ENCODE measurements at places on chromosomes 11 and 22. TPM values are rescaled to one million over a fixed set of nuclear protein-coding genes. Genes with fewer than 3 reads are reported as not detected.

The OR10A2 gene
- not detected for total RNA-seq

The MAPK8IP2 gene
- total RNA-seq: 3.5 TPM

GRCh38 chr11:36379653-36380052, 83.6 kb downstream of the PRR5L start:
- H3K27ac ChIP-seq: no peak overlapping the region
- peaks cover 14% of the 10 kb centered on the region for H3K4me1 ChIP-seq
- DNase-seq: no peak
- peaks cover 44% of the 10 kb centered on the region for H3K27me3 ChIP-seq

DNA sequence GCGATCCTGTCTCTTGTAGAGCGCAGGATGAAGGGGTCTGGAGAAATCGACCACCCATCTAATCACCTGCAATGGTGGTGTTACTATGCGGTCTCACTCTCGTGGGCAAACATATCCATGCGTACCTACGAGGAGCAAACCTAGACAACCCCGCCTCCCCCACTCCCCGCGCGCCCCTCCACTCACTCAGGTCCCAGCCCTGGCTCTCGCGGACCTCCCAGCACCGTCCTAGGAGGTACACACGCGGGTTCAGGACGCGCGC, 887 bp downstream of the TRPC6 start:
- DNase-seq: no peak
- H3K27me3 ChIP-seq: peaks cover 53% of the 10 kb centered on the region
- no peaks in the 10 kb centered on the region for H3K36me3 ChIP-seq
- H3K27ac ChIP-seq: no peak overlapping the region
- peak overlapping the region; percentile 80 for H3K4me3 ChIP-seq
- peaks cover 6% of the 10 kb centered on the region for H3K4me1 ChIP-seq

GRCh38 chr22:50530877-50531545, 1.2 kb upstream of the TYMP start:
- peak overlapping the region; percentile 66 for H3K4me3 ChIP-seq
- no peaks in the 10 kb centered on the region for H3K36me3 ChIP-seq
- peak; percentile 91 for DNase-seq
- H3K27me3 ChIP-seq: peaks cover 83% of the 10 kb centered on the region

All from GM23338 (cell line).